Aorta (tissue), 5 donors: ENCODE measurements at places on chromosomes 4 and X.

- no peak for DNase-seq
Observed at GRCh38 chr4:31089815-31090214, 369.6 kb downstream of the PCDH7 start.

DNA sequence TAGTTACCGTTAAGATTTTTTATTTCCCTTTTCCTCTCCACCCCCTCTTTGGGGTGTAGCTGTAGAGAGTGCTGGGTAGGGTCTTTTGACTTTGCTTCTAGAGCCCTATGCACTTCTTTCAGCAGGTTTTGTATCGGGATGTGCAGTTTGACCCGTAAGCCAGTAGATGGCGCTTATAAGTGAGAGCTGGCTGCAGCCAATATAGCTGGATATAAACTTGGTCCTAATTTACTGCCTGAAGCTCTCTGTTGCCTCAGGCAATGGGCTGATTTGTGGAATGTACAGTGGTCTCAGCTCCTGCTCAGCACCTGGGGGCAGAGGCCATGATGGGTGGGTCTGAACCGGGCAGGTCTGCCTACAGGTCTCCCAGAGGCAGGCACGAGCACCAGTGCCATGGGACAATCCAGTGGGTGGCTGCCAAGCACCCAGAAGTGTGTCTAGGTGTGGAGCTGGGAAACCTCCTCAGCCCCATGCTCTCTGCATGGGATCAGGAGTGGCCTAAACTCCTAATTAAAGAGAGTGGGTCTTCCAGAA is 146.5 kb downstream of the SPANXN1 start:
- DNase-seq: peak; percentile 57

DNA sequence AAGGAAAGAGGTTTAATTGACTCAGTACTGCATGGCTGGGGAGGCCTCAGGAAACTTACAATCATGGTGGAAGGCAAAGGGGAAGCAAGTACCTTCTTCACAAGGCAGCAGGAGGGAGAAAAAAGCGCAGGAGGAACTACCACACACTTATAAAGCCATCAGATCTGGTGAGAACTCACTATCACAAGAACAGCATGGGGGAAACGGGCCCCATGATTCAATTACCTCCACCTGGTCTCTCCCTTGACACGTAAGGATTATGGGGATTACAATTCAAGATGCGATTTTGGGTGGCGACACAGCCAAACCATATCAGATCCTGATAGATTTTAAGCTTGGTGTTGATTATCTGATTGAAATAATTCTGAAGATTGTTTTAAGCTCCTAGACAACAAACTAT is 218.7 kb downstream of the CBR4 start:
- DNase-seq: no peak

DNA sequence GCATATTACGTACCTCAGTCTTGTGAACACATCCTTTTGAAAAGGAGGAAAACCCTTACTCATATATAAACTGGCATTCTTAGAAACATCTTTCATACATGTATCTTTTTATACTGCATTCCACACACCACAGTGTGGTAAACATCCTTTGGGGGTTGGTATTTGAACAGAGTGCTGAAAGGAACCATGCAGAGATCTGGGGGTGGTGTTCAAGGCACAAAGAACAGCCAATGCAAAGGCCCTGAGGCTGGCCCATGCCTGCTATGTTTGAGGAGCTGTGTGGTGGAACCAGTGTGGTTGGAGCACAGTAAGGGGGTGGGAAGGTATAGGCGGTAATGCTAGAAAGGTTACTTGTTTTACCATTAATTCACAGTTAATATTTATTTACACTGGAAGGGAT is 2.0 kb downstream of the ELK1 start:
- no peak for DNase-seq

DNA sequence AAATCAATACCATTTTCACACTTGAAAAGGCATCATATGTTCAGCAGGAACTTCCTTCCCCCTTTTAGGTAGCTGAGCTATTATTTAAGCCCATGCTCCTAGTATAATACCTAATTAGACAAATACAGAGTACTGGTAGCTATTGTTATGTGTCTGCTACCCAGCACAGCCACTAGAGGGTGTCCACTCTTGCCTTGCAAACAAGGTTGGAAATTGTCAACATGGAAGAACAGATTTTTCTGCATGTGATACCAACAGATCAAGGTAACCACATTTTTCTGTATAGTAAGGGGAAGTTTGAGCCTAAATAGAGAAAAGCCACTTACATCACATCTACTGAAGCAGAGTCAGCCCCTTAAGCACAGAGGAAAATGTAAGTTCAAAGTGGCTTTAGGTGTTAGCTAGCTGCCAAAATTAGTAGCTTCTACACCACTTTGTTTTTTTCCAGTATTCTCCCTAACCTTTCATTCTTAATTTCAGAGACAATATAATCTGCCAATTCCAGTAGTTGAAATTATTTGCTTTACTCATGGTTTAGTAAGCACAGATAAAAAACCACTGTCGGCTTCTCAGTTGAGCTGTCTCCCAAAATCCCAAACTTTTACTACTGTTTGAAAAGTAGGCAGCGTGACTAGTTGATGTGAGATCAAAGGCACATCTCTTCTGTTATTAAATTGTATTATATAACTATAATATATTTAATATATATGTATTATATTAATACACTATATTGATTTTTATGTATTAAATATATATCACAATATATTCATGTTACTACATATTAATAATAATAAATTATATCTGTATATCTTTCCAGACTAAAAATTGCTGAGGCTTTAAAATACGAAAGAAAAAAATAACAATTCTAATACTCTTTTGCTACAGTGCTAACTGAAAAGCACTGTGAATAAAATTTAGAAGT is 38.2 kb downstream of the EDNRA start:
- DNase-seq: no peak

GRCh38 chr4:150477869-150478268 is 104.1 kb upstream of the MAB21L2 start:
- no peak for DNase-seq

DNA sequence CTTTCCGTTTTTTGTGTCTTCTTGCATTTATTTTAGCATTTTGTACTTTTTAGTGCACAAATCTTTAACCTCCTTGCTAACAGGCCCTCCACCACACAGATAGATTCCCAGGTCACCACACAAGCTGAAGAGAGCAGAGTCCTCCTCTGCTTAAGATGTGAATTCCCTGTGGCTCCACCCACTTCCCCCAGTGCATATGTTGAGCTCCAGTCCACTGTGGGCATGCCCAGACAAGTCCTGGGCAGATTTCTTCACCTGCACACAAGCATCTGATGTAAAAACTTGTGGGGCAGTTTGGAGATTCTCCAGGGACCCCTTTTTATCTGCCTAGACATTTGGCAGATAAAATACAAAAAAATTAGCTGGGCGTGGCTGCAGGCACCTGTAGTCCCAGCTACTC is 19.8 kb upstream of the PASD1 start:
- no peak for DNase-seq

DNA sequence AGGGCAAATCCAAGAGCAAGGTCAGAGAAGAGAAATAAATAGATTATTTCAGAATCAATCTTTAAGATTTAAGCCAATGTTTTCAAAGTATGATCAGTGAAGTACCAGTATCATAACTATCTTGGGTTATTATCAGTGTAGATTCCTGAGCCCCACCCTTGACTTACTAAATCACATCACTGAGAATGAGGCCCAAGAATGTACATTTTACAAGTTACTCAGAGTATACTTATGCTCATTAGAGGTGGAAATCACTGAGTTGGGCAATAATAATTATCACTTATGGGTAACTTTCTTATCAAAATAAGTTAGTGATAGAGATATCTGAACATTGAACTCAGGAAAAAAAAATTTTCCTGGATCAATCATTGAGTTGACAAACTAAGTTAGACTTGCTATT is 121.6 kb upstream of the NOCT start:
- no peak for DNase-seq

DNA sequence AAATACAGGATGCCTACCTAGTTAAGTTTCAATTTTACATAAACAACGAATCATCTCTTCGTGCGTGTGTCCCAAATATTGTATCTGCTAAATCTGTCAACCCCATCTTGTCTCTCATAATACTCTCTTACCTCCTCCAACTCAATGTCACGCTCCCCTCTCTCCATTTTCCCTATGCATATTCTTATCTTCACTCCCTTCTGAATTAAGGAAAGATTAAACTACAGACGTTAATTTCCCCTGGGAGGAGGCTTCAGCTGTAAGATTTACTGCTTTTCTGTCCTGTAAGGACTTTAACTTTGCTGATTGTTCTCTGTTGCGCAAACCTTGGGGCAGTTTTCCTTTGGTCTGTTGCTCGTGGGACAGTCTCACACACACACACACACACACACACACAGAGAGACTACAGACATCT is 455 bp upstream of the ABCB7 start:
- no peak for DNase-seq
